ENCODE measurements at places on chromosomes 1 and 21.

DNA sequence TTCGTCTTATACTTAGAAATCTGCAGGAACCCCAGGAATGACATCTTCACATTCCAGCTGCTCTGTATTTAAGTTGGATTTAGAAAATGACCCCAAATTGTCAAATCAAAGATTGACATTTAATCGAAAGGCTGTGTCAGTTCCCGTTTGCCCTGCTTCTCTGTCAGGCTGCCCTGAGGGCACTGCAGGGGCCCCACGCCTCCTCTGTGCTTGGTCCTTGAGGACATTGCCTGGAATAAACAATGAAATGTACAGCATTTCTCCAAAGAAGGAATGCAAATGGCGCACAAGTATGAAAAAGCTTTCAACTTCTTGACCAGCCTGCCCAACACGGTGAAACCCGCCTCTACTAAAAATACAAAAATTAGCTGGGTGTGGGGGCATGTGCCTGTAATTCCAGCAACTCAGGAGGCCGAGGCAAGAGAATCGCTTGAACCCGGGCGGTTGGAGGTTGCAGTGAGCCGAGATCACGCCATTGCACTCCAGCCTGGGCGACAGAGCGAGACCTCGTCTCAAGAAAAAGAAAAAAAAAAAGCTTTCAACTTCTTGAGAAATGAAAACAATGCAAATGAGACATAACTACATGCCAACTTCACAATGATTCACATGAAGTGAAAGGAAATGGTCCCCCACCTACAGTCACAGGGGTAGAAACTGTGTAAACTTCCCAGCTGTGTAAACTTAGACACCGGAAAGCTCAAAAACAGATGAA is 3.0 kb downstream of the TMPRSS3 start:
- peak; percentile 29 for DNase-seq

GRCh38 chr1:239633432-239633831 is 247.1 kb downstream of the CHRM3 start:
- DNase-seq = no peak

GRCh38 chr1:47898133-47898845 is 98.9 kb downstream of the TRABD2B start:
- DNase-seq = no peak

GRCh38 chr1:194289569-194290266 is 1103.3 kb upstream of the B3GALT2 start:
- no peak for DNase-seq

GRCh38 chr1:55749975-55750627 is 534.9 kb upstream of the USP24 start:
- DNase-seq = no peak
